Activated effector memory CD4-positive, alpha-beta T cell treated with anti-CD3 and anti-CD28 coated beads, Interleukin-2, amount 50 U/mL, for 16 hours (primary cell): ENCODE measurements at places on chromosomes 12 and 14.

DNA sequence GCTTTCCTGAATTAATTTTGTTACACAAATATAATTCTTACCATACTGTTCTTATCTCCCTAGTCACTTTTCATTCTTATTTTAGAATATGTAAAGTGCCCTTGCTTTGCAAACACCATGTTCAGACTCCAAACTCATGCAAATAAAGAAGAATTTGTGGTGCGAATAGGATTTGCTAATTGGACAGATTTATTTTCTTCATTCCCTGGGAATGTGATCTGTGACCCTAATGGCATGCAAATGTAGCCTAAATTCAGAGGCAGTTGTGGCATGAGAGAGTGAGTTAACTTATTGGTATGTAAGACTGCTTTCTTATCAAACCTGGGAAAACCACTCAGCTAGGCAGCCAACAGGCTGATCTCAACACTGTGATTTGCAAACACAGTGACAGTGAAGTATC lies 10.0 kb downstream of the CAPZA3 start:
- no peak for DNase-seq

GRCh38 chr12:67388331-67389138 lies 119.4 kb downstream of the CAND1 start:
- DNase-seq: no peak

DNA sequence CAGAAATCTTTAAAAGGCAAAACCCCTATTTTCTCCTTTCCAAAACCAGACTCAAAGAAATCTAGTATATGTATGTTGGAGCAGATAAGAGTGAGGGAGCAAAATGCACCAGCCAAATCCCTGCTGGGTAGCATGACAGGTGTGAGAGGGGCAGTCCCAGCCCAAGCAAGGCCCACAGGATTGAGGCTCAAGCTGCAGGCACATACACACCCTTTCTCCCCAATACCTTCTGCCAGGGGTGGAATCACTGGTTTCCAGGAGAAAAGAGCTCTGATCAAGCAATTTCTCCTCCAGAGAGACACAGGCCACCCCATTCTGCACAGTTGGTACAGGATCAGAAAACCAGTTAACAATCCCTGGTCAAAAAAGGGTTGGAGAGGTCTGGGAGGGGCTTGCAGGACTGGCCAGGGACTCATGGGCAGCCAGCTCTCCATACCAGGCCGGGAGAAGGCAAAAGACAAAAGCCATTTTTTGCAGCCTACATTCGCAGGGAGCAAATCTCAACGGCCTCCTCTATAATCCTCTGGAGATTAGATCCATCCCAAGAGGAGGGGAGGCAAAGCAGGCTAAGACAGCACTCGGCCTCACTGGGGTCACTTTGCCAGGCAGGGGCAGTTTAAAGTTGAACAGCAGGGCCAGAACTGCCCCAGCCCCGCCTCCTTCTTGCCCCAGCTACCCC lies 2.1 kb downstream of the KMT2D start:
- DNase-seq: no peak

DNA sequence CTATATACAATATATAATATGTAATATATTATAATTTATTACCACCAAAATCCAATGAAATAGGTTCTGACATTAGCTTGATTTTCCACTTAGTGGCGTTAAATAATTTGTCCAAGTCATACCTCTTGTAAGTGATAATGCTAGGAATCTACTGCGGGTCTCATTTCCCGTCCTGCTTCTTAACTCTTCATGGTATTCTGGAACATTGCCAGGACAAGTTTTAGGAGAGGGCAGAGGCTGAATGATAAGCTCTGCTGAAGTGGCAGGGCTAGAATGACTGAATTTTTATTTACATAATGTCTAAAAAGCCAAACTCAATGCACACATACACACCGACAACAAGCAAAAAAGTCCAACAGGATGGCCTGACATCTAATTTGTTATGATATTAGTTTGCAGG lies 70.4 kb upstream of the PTPRQ start:
- no peak for DNase-seq

DNA sequence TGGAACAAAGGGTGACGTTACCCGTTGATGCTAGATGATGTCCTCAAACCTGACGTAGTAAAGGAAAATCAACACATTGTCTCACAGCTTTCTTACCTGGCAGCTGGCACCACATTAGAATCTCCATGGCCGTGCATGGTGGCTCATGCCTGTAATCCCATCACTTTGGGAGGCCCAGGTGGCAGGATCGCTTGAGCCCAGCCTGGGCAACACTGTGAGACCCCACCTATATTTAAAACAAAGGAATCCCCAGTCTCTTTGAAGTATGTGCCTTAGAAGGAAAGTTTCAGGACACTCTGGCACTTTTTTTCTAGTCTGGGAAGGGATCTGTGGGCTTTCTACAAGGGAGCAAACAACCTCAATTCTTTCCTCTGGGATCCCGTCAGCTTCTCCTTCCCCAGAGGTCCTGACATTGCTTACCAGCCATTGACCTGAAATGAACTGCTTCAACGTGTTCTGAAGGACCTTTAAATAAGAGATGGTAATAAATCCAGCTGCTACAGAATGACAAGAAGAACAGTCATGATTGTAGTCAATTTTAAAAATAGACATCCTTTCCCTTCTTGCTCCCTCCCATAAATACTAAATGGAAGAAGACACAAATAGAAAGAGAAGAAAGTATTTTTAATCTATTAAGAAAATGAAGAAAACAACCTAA lies 33.7 kb upstream of the TTC7B start:
- no peak for DNase-seq

- no peak for DNase-seq
Observed at GRCh38 chr14:36129181-36129580, 47.3 kb downstream of the PTCSC3 start.

GRCh38 chr14:54186821-54187763 lies 209.7 kb upstream of the CDKN3 start:
- no peak for DNase-seq

DNA sequence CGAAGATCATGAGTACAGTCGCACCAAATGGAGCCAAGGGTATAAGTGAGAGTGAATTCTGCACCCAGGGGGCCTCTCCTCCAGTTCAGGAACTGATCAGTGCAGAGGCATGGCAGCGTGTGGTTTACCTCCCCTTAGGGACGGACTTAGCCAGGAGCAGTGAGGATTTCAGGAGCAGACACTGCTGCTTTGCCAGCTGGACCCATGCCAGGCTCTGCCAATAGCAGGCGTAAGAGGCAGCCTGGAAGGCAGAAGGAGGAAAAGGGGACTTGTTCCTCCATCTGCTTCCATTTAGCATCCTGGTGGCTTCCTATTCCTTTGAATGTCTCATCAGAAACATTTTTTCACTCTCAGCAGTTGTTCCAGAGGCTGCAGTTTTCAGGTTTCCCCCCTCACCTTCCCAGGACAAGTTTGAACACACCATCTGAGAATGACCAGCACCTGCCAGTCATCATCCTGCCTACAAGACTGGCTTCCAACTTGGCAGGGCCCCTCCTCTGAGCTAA lies 137.0 kb upstream of the LMNTD1 start:
- DNase-seq: no peak

DNA sequence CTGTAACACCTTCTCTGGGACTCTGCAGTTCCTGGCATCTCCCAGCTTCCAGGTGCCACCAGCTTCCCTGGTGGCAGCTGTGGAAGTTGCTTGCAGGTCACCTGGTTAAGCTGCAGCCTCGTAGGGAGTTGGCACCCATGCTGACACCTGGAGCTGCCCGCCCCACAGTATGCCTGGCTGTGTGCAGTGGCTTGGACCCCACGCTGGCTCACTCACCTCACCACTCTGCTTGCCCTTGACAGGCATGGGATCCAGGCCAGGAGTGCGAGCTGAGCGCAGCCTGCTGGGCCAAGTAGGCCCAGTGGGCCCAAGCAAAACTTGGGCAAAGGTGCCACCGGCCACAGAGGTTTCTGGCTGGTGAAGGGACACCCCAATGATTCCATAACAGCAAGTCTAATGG lies 48.5 kb downstream of the EGLN3 start:
- no peak for DNase-seq

GRCh38 chr12:11497995-11498394 lies 102.6 kb upstream of the PRB2 start:
- DNase-seq: no peak
